ENCODE measurements at places on chromosomes 12 and 14.
A peak's percentile ranks its signal among the peaks of the same experiment; 100 is the strongest.

GRCh38 chr14:55899531-55899930 is 218.7 kb upstream of the PELI2 start:
- DNase-seq, result no peak

DNA sequence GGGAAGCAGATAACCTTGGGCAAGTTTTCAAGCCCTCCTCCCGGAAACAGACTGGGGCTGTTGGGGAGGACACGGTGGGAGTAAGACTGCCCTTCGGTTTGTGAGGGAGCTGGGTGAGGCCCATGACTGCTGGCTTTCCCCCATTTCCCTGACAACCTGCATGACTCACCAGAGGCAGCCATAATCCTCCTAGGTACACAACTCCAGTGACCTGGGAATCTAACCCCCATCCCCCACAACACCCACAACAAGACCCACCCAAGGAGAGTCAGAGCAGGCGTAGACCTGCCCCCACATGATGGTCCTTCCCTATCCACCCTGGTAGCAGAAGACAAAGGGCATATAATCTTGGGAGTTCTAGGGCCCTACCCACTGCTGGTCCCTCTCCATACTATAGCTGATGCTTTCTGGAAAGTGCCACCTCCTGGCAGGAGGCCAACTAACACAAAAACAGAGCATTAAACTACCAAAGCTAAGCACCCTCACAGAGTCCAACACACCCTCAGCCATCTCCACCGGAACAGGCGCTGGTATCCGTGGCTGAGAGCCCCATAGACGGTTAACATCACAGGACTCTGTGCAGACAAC is 14.8 kb downstream of the DDX24 start:
- DNase-seq, result no peak

- peak; percentile 41 for DNase-seq
Observed at GRCh38 chr12:50764286-50765094, 589 bp downstream of the ATF1 start.

DNA sequence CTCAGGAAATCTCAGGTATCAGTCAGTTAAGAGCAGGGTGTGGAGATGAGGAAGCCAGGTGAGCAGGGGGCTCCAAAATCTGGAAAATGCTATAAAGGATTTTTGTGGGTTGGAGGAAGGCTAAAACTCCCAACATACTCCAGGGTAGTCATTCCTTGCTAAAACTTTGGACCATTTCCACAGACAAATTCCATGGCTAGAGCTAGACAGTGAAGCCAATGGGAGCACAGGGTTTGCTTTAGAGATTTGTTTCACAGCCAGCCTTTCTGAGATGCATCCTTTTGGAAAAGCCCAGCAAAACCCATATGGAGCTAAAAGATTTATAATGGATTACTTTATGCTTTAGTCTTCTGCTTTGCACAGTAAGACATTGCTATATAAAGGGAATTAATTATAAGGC is 146.5 kb downstream of the SAMD4A start:
- no peak for DNase-seq

DNA sequence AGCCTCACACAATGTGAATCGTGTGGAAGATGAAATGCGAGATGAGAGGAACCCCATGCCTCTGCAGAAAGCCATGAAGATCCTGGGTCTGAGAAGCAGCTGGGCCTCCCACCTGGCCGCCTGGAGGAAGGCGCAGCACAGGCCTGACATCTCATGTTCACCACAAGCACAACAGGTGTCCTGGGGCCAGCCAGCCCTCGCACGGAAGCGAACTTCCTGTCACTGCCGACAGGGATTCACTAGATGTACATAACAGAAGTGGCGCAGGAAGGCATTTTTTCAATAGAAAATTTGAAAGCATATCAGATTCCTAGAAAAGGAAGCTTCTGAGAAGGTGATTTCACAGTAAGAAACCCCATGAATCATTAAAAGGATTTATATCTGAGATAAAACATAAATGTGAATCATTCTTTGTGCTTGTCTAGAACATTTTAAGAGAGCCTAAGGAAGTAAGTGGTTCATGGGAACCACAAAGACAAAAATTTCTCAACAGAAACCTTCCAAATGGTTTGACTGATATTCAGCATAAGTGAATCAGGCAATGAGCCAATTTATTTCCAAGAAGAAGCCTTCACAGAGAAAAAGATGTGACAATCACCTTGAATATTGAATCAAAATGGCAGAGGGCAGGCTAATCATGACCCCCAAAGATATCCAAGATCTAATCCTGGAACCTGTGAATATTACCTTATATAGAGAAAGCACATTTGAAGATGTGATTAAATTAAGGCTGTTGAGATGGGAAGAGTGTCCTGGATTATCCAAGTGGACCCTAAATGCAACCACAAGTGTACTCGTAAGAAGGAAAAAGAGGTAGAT is 311.9 kb downstream of the DUSP6 start:
- peak; percentile 25 for DNase-seq

DNA sequence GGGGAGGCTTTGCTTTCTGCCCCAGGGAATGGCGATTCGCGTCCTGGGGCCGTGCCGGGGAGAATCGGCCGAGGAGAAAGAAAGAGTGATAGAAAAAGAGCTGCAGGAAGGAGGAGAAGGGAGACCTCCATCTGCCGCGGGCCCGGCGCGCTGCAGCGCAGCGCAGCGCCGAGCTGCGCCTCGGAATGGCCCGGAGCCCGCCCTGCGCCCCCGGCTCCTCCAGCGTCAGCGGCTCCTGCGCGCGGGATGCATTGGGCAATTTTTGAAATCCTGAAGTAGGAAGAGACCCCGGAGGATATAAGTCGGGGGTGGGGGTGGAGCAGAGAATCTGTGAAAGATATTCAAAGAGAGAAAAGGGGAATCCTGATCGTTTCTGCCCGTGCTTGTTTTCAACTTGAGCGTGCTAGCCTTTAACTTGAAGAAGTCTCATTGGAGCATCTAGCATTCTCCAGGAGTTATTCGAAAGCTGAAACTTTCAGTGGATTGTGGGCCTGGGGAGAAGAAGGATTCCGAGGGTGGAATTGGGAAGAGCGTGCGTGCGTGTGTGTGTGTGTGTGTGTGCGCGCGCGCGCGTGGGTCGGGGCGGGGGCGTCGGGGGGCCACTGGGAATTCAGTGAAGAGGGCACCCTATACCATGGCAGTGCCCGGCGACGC is 441 bp downstream of the PDE3A start:
- DNase-seq, result peak; percentile 9

DNA sequence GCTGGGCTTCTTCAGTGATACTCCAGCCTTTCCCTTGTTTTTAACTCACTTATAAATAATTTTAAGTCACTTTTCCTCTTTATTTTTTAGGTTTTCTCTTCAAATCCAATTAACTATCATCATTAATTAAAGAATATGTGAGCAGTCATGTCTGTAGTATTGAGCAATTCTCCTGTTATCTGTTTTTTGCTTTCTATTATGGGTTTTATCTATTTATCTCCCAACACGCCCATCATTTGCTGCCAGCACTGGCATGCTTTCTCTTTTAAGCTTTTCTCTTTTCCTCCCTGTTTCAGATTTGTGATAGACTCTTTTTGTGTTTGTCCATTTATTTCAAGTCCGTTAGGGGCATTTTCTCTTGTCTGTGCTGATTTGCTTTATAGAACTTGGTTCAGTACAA is 72.3 kb downstream of the CRADD start:
- no peak for DNase-seq

DNA sequence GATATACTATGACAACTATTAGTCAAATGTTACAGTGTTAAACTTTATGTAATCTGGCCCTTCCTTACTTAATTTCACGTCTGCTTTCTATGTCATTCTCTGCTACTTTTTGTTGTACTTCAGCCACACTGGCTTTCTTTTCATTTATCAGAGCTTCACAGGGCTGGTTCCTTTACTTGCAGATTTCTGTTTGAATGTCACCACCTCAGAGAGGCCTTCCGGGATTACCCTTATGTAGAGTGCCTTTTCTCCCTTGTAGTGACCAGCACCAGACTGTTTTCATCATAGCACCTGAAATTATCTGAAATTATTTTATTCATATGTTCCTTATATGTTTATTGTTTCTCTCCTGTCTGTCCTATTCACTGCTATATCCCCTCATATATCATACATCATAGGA is 75.4 kb downstream of the TAOK3 start:
- no peak for DNase-seq

GRCh38 chr14:82411298-82411697 is 877.6 kb upstream of the SEL1L start:
- DNase-seq, result no peak

- no peak for DNase-seq
Observed at GRCh38 chr12:4216187-4216927, 57.2 kb upstream of the CCND2 start.

DNA sequence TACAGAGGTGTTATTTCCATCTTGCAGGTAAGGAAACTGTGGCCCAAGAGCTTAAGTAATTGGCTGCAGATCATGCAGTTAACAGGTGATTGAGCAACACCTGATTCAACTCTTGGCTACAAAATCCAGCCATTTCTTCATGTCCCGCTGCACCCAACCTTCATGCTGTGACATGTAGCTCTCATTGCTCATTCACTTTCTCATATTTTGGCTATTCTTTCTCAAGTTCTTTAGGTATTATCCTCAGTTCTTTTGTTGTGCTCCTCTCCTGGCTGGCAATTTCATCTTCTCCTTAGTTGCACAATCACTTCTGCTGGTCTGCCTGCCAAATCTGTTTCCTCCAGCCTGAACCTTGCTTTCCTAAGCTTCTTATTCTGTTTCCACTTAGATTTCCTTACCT is 300.8 kb downstream of the SSPN start:
- DNase-seq, result no peak

DNA sequence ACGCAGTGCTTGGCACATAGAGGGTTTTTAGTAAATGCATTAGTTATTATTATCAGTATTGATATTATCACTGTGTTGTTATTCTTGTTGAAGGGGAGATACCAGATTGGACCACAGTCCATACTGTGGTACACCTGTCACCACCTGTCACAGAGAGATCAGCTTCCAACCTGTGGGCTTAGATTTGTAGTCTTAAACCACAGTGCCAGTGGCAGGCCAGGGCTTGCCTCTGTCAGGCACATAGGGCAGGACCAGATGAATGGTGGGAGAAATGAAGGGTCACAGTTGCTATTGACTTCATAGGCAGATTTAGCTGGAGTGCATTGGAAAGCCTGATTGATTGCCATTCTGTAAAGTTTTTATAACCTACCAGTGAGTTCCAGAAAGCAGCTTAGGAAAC is 35.1 kb downstream of the ARL1 start:
- no peak for DNase-seq

DNA sequence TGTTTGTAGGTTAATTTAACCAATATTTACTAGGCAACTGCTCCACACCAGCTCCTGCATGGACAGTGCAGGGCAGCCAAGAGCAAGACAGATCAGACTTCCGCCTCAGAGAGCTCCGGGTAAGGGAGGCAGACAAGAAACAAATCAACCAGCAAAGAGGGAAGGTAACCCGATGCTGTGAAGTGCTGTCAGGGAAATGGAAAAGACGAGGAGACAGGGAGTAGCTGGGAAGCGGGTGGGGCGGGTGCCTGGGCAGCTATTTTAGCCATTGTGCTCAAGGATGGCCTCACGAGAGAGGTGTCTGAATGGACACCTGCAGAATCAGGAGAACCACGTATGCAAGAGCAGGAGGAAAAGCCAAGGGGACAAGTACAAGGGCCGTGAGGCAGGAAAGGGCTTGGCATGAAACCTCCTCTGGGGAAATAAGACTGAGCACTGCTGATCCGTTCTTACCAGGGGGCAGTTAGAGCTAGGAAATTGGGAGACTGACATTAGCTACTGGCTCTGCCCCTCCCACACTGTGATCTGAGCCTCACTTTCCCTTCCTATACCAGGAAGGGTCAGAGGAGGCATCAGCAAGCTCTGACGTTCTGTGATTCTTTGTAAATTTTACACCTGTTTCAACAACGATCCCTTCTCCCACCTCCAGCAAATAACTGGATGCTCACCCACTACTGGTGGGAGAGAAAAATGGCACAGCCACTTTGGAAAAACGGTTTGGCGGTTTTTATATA is 6.5 kb upstream of the TMEM119 start:
- DNase-seq, result no peak

GRCh38 chr12:71756054-71756690 is 1.5 kb downstream of the RAB21 start:
- DNase-seq, result no peak

DNA sequence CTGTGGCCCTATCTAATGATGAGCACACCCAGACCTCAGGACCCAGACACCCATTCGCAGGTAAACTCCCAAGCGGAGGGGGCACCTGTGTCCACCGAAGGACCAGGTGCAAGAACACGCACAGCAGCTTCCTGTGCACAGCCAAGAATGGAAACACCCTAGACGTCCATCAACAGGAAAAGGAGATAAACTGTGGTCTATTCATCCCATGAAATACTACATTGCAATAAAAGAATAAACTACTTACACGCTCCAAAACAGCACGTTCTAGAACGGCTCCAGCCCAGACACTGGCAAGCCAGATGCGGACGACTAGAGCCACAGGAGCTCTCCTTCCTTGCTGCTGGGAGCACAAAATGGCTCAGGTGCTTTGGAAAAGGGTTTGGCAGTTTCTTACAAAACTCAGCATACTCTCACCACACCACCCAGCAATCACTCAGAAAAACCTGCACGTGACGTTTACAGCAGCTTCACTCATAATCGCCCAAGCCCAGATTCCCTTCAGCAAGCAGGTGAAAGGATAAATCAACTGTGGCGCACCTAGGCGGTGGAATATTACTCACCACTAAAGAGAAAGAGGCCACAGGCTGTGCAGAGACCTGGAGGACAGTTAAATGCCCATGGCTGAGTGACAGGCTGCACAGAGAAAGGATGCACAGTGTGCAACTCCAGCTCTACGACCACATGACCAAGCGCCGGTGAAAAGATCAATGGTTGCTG is 21.0 kb downstream of the BRF1 start:
- no peak for DNase-seq

- no peak for DNase-seq
Observed at GRCh38 chr14:76657846-76658245, 103.4 kb upstream of the VASH1 start.

DNA sequence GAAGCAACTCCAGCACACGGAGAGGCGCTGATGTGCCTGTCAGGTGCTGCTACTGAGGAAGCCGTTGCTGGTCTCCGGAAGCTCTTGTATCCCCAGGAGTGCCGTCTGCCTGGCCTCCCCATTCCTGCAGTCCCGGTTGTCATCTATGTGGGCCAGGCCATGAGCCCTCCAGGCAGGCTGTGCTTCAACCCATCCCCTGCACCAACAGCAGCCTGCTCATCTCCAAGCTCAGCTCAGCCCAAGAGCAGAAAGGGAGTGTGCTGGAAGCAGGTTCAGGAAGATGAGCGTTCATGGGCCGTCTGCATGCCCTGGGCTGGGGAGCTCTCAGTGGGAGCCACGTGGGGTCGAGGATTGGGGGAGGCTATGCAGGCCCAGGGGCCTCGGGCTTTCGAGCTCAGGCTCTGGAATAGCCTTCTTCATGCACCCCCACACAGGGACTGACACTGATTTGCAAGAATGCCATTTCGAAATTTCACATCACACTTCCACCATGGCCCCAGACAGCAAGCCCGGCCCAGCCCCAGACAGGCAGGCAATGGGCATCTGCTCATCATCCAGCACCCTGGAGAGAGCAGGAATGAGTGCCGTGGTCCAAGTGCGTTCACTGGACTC is 164.5 kb downstream of the KIF26A start:
- DNase-seq, result no peak

- DNase-seq, result peak; percentile 22
Observed at GRCh38 chr12:53046655-53047220, 3.1 kb upstream of the TNS2 start.

- no peak for DNase-seq
Observed at GRCh38 chr12:55703288-55703687, 4.4 kb downstream of the ITGA7 start.

GRCh38 chr12:65656891-65657351 is 167.4 kb upstream of the HMGA2 start:
- peak; percentile 11 for DNase-seq
